ENCODE measurements at places on chromosomes 6 and 20.

DNA sequence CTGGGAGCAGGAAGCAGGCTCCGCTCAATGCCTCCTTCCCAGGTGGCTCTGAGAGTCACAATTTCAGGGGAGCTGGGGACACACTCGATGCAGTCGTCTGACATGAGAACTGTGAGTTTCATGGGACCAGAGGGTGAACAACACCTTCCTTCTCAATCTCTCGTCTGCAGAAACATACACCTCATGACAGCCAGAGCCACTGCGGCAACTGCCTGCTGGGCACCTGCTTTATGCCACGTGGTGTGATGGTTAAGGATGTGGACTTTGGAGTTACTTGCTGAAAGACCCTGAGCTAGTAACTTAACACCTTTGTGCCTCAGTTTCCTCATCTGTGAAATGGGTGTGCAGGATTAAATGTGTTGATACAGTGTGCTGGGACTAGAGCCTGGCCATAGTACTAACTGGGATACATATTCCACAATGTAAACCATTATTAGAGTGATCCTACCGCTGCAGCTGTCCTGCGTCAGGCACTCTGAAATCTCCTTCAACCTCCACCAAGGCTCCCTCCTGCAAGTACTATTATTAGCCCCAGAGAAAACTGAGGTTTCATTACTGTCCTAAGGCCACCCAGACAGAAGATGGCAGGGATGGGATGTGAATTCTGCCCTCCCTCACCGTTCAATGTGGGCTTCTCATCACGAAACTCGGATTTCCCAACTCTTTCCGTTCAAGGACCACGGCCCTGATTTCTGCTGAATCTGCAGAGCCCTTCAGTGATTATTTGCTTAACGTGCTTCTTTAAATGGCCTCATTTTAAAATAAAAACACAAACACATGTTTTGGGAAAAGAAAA lies 24.4 kb downstream of the SULF2 start:
- DNase-seq: no peak

DNA sequence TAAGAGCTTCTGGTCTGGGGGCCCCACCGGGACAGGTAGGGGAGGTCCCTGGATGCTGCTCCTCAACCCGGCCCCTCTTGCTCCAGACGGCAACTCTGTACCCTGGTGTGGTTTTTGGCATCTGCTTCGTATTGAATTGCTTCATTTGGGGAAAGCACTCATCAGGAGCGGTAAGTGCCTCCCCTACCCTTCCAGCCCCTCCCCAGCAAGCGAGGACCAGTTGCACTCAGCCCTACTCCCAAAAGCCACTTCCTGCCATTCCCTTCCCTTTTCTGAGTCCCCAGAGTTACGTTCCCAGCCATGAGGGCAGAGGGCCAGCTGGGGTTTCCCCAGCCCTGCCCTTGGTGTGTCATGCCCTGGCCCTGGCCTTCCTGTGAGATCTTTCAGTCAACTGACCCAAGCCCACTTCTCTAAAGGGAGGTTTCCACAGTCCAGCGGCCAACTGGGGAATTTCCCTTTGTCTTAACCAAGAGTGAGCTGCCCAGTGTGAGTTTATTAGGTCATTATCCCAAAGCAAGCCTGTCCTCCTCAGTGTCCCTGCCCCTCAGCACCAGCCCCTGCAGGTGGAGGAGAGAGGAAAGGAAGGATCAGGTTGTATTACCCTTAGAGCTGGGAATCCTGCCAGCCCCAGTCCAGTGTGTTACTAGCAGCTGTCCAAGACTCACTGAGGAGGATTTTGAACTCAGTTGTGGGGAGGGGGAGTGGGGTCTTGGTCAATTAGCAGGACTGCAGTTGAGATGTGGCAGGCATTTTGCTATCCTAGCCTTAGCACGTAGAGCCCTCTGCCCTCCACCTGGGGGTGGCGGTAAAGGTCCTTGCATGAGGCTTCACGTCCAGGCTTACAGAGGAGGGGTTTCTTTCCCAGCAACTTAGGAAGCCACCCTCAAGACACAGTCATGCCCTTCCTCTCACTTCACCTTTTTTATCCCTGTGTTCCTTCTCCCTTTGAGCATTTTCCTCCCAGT lies 45.8 kb downstream of the TM9SF4 start:
- DNase-seq: peak; percentile 28

DNA sequence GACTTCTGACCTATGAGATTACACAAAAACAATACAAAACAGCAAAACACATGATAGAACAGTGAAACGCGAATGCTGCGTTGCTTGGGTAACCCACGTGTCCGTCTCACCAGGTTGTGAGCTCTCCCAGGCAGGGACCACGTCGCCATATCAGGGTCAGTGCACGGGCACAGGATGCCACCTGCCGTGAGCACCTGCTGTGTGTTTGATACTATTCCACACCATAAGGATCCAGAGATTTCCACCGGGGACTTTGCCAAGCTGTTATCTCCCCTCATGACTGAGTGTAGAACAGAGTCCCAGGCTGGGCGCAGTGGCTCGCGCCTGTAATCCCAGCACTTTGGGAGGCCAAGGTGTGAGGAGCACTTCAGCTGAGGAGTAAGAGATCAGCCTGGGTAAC lies 288.0 kb downstream of the BMP7 start:
- no peak for DNase-seq

GRCh38 chr6:167209577-167209975 lies 51.8 kb upstream of the GPR31 start:
- DNase-seq: no peak

DNA sequence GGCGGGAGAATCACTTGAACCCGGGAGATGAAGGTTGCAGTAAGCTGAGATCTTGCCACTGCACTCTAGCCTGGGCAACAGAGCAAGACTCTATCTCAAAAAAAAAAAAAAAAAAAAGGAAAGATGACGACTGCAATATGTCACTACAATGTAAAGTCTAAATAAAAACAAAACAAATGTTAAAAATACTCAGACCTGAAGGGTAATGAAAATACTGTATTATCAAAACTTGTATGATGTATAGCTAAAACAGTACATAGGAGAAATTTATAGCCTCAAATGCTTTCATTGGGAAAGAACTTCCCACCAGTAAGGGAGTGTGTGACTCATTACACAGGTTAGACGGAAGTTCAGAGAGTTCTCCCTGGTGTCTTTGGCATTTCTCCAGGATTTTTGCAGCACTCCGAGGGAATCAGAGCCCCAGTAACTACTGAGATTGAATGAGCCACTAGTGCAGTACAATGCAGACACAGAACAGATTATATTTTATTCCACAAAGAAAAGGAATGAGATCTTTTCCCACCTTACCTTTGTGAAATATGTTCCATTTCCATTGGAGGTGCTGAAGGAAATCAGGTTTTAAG lies 12.5 kb upstream of the RALGAPB start:
- no peak for DNase-seq

DNA sequence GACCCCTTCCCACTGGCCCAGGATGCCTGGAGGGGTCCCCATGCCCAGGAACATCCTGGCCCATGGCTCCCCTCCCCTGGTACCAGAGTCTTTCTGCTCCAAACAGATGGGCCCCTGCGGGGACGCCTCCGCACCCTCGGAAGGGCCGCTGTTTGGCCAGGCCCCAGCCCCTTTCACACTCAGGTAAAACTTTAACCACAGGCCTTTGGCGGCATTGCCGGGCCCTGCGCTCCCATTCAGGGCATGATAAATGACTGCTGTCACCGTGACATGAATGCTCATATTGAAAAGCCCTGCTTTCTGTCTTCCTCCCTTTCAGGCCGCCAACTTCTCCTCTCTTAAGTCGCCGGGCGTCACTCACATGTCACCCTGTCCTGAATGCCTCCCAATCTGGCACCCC lies 141.5 kb upstream of the TOP1 start:
- DNase-seq: no peak

DNA sequence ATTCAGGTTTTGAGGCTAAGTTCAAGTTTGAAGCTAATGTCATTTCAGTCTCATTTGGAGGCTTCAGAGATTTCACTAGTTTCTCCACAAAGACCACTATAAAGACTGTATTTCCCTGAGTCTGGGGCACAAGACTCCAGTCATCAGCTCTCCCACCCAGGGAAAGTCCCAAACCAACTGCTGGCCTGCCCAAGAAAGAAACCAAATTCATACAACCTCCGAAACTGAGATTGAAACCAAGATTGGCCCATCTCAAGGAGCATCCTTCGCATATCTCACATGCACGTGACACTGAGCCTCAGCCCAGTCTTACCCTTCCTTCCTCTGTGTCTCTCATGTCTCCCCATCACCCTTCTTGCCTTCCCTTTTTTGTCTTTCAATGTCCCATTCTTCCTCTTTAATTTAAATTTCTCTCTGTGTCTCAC lies 3.5 kb upstream of the LTA start:
- peak; percentile 94 for DNase-seq

GRCh38 chr6:24902782-24903181 lies 33.0 kb downstream of the RIPOR2 start:
- DNase-seq: no peak

DNA sequence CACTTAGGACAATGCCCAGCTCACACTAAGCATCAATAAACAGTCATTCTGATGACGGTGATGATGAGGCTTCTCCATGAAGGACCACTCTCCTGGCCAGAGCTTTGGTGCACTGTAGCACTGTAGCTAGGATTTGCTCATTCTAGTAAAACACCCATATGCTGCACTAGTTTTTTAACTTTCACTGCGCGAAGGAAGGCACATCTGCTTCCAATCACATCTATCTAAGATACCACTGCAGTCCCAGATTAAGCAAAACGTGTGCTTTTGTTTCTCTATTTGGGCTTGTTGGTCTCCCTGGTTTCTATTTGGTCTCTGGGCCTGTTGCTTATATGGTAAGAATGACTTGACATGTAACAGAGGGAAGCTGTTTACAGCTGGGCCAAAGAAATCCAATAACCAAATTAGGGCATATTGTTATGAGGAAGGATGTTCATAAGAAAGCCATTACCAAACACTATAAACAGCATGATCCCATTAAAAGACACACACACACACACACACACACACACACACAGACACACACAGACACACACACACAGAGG lies 62.4 kb downstream of the FAM229B start:
- DNase-seq: no peak

GRCh38 chr6:70412252-70413113 lies 825 bp upstream of the FAM135A start:
- no peak for DNase-seq

- no peak for DNase-seq
Measured at GRCh38 chr6:135592276-135592675, 94.7 kb upstream of the AHI1 start.

DNA sequence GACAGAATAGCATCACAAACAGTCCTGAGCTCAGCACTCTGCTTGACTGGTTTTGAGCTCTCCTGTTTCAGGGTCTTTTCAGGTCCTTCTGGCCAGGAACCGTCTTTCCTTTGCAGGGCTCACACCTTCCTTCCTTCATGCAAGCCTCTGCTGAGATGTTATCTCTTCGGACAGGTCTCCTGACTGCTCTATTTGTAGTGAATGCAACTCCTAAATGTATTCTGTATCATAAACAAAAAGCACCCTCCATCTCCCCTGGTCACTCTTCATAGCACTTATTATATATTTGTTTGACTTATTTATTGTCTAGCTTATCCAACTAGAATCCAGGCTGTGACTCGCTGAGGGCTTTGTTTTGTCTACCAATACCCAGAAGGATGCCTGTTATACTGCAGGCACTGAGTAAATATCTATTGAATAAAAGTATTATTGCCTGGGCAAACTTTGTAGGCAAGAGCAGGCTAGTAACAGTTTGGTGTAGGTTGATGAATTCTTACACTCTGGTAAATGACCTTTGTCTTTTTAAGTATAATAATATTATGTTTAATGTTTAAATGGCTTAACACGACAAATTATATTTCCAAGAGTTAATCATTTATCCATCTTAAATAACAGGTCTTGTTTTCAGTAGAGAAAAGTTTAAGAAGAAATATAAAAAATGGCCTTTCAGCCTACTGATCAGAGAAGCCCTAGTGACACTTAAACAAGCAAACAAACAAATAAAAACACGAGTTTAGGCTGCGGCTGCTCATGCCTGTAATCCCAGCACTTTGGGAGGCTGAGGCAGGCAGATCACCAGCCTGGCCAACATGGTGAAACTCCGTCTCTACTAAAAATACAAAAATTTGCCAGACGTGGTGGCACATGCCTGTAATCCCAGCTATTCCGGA lies 199.7 kb downstream of the BCAS1 start:
- no peak for DNase-seq

DNA sequence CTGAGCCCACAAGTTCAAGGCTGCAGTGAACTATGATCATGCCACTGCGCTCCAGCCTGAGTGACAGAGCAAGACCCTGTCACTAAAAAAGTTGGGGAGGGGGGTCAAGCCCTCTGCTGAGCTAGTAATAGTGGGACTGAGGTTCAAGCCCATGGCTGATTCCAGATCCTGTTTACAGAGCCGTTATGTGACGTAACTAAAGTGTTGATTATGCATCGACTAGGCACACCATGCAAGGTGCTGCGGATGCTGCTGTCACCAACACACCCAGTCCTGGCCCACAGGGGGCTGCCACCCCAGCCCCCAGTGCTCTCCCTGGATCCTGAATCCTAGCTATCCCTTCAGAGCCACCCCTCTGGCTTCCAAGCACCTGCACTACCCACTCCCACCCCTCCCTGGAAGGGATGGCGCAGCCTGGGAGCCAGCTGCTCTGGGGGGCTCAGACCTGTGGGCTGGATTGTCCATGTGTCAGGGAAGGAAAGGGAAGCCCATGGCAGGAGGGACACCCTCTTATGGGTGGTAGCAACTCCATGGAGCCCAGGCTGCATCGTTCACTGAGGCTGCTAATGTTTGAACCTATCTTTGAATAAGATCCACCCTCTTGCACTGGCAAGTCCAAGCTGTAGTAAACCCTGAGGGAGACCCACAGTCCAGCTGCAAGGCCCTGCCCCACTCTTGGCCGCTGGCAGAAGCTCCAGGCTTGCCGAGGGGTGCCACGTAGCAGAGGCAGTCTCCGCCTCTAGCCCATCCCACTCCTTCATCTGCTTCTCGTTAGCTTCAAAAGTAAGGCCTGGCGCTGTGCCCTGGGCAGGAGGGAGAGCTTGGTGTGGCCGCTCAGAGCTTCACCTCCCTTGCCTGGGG lies 95.0 kb downstream of the SNX5 start:
- DNase-seq: no peak

- no peak for DNase-seq
Measured at GRCh38 chr20:45100563-45101245, at the start of gene KCNS1. TSS of gene KCNS1 (minus strand) at chr20:45101127. CDS start at chr20:45099236, 1,891 bp downstream.

- DNase-seq: no peak
Measured at GRCh38 chr20:45583502-45583901, 4.4 kb upstream of the WFDC8 start.
